ENCODE measurements at places on chromosomes 5 and 9.

GRCh38 chr5:164233791-164234190, 728.4 kb downstream of the MAT2B start:
- no peak for DNase-seq

GRCh38 chr5:67693956-67694809, 497.6 kb upstream of the CD180 start:
- DNase-seq = no peak

DNA sequence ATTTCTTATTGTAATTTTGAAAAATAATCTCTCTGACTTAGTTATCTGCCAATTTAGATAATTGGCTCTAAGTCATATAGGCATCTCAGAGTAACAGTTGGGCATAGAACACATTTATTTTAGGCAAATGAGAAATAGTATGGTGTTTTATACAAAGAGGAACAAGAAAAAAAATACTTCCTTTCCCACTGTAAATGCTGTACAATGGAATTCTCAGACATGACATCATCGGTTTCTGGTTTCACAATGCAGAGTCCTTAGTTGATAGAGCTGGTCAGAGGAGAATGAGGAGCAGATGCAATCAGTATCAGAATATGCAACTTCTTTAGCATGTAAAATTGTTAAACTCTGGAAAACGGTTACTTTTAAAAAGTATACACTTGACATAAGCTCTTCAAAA, 49.4 kb downstream of the PLK2 start:
- DNase-seq = no peak

- no peak for DNase-seq
Measured at GRCh38 chr9:128167209-128167608, 7.1 kb downstream of the BBLN start.

- no peak for DNase-seq
Measured at GRCh38 chr5:5287419-5287818, 135.1 kb upstream of the ICE1 start.

DNA sequence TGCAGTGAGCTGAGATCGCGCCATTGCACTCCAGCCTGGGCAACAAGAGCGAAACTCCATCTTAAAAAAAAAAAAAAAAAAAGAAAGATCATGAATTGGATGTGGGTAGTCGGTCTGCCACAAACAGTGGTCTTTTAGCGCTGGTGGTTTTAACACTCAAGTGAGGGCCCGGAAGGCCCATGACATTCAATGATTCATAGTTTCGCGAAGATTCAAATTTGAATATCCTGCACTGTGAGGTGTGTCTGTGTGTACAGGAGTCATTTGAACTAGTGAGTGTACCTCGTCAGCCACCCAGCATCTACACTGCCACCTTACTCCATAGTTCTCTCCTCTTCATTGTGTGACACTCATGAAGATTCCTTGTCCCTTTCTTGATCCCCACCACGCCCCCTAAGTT, 41.3 kb downstream of the CFAP77 start:
- DNase-seq = no peak

- DNase-seq = no peak
Measured at GRCh38 chr9:88934876-88935535, 56.3 kb upstream of the S1PR3 start.

GRCh38 chr5:150073086-150073625, 13.2 kb downstream of the CSF1R start:
- DNase-seq = no peak

- DNase-seq = no peak
Measured at GRCh38 chr5:72543365-72543764, 36.2 kb upstream of the ZNF366 start.
